Sigmoid colon (tissue), 7 donors: ENCODE measurements at places on chromosomes 2 and 18. TPM values are rescaled to one million over a fixed set of nuclear protein-coding genes. Genes with fewer than 3 reads are reported as not detected.

SKOR2 gene
- not detected for total RNA-seq

TFCP2L1 gene
- 0.49 TPM for total RNA-seq

NBEAL1 gene
- total RNA-seq: 39.1 TPM

UGT1A5 gene
- not detected for total RNA-seq

OR6B2 gene
- not detected for total RNA-seq

TMEM163 gene
- 0.28 TPM for total RNA-seq

HOXD4 gene
- 3.4 TPM for total RNA-seq

ACVR1 gene
- 22.8 TPM for total RNA-seq

MLPH gene
- total RNA-seq: 1.8 TPM

PLA2R1 gene
- 19.7 TPM for total RNA-seq

NXPH2 gene
- total RNA-seq: 1.7 TPM

TSPYL6 gene
- not detected for total RNA-seq

CCDC85A gene
- total RNA-seq: 8.2 TPM

GALNT3 gene
- 0.83 TPM for total RNA-seq

IGFBP5 gene
- total RNA-seq: 449 TPM

DYNAP gene
- not detected for total RNA-seq

C2orf15 gene
- total RNA-seq: not detected

ALPP gene
- total RNA-seq: not detected

ITGAV gene
- 67.1 TPM for total RNA-seq

GKN1 gene
- total RNA-seq: not detected

RASGRP3 gene
- 14.7 TPM for total RNA-seq

KCNK3 gene
- total RNA-seq: 12.2 TPM

RPRM gene
- total RNA-seq: 17.4 TPM

PSMD14 gene
- total RNA-seq: 38.5 TPM

ZNF385B gene
- total RNA-seq: 3.2 TPM

C2orf78 gene
- total RNA-seq: not detected

HRH4 gene
- not detected for total RNA-seq

SERPINB12 gene
- total RNA-seq: not detected

INHA gene
- not detected for total RNA-seq

BOLL gene
- not detected for total RNA-seq

RAD51AP2 gene
- not detected for total RNA-seq

IL1RL1 gene
- total RNA-seq: 10.7 TPM

MTCL1 gene
- total RNA-seq: 89.2 TPM

RAMP1 gene
- 788 TPM for total RNA-seq

STON1 gene
- 182 TPM for total RNA-seq

MYO3B gene
- total RNA-seq: not detected

SS18 gene
- 98.8 TPM for total RNA-seq

FBXO11 gene
- total RNA-seq: 52.1 TPM

C2orf80 gene
- total RNA-seq: not detected

ASPRV1 gene
- 1.4 TPM for total RNA-seq

EPAS1 gene
- 62.2 TPM for total RNA-seq

SANBR gene
- total RNA-seq: 16.1 TPM

KLF11 gene
- 18.5 TPM for total RNA-seq

ITPRID2 gene
- 129 TPM for total RNA-seq

DSG4 gene
- total RNA-seq: not detected

CAVIN2 gene
- total RNA-seq: 138 TPM

REG3A gene
- total RNA-seq: not detected

STARD6 gene
- total RNA-seq: not detected

ECEL1 gene
- total RNA-seq: 6.1 TPM

BMP10 gene
- not detected for total RNA-seq

CNRIP1 gene
- 32.1 TPM for total RNA-seq

HOXD11 gene
- 18.3 TPM for total RNA-seq

OTOS gene
- total RNA-seq: not detected

EPB41L3 gene
- total RNA-seq: 106 TPM

ZNF892 gene
- 9.9 TPM for total RNA-seq

GATA6 gene
- 15.1 TPM for total RNA-seq

SERPINB8 gene
- 4.8 TPM for total RNA-seq

PRKAG3 gene
- total RNA-seq: not detected

ROCK1 gene
- 86.7 TPM for total RNA-seq

REG1B gene
- not detected for total RNA-seq
